ENCODE measurements at places on chromosomes 5 and 9. TPM values are rescaled to one million over a fixed set of nuclear protein-coding genes. Genes with fewer than 3 reads are reported as not detected.

Gene IFNA2
- not detected for total RNA-seq

Gene PAPPA
- total RNA-seq: 0.13 TPM

Gene RNF145
- 8.4 TPM for total RNA-seq

Gene IL13
- total RNA-seq: not detected

GRCh38 chr5:98492258-98492657 is 281.2 kb upstream of the RGMB start:
- DNase-seq: no peak

DNA sequence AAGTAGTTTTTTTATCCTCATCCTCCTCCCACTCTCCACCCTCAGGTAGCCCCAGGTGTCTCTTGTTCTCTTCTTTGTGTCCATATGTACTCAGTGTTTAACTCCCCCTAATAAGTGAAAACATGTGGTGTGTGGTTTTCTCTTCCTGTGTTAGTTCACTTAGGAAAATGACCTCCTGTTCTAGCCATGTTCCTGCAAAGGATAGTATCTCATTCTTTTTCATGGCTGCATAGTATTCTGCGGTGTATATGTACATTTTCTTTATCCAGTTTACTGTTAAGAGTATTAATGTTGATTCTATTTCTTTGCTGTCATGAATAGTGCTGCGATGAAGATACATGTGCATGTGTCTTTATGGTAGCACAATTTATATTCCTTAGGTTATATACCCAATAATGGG is 68.4 kb upstream of the RANBP3L start:
- DNase-seq: no peak

- no peak for DNase-seq
Observed at GRCh38 chr9:35618854-35619799, 914 bp upstream of the CD72 start.

Data from left lobe of liver (tissue), 2 donors.